ENCODE measurements at places on chromosomes 2 and 18.

- DNase-seq = peak; percentile 62
These were observed 421 bp upstream of the NAB1 start for GRCh38 chr2:190648289-190649034.

- no peak for DNase-seq
These were observed 229.6 kb downstream of the LOXHD1 start for GRCh38 chr18:46427216-46427995.

GRCh38 chr2:109306190-109306589 is 177.2 kb downstream of the SH3RF3 start:
- DNase-seq = no peak

- DNase-seq = no peak
These were observed 73.3 kb downstream of the SH3BP4 start for GRCh38 chr2:235024931-235025773.

- DNase-seq = no peak
These were observed 47.3 kb upstream of the PAPOLG start for GRCh38 chr2:60708630-60709320.

Measured in kidney capillary endothelial cell (primary cell).